ENCODE measurements at places on chromosomes 12 and 14.

DNA sequence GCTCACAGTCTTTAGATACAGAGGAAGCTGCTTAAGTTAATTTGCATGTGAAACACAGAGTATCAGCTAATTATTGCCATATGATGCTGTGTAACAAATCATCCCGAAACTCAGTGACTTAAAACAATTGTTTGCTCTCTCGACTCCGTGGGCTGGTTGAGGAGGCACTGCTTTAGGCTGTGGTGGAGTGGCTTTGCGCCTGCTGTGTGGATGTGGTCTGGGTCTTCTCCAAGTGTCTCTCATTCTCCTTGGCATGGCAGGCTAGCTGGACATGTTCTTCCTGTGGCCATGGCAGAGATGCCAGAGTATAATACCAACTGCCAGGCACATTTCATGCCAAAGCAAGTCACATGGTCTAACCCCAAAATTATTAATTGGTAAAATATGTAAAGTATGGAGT, 40.9 kb downstream of the PELI2 start:
- no peak for DNase-seq

DNA sequence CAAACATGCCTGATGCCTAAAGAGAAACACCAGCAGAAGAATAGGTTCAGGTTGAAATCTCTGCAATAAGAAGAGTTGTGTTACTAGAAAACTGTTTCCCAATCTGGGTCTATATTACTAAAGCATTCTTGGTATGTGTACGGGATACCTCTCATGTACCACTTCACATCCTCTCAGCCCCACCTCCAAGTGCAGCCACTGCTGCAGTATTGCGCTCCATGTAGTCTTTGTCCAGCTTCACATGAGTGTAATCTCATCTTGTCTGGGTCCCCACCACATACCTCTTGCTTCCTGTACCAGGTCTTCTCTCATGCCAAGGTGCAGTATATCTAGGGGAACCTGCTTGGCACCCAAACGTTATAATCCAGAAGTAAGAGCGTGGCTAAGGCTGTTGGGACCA, 187.5 kb upstream of the EEA1 start:
- no peak for DNase-seq

DNA sequence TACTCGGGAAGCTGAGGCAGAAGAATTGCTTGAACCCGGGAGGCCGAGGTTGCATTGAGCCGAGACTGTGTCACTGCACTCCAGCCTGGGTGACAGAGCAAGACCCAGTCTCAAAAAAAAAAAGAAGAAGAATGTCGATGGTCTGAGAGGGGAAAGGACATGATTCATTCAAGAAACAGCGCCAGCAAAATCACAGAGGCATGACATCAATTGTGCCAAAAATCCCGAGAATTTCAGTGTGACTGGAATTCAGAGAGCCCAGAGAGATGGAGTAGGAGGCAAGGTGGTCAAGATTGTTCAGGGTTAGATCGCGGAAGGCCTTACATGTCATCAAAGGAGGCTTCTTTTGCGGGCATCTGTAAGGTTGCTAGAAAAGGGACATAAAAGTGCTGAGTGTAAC, 483.3 kb downstream of the VRK1 start:
- DNase-seq: no peak

DNA sequence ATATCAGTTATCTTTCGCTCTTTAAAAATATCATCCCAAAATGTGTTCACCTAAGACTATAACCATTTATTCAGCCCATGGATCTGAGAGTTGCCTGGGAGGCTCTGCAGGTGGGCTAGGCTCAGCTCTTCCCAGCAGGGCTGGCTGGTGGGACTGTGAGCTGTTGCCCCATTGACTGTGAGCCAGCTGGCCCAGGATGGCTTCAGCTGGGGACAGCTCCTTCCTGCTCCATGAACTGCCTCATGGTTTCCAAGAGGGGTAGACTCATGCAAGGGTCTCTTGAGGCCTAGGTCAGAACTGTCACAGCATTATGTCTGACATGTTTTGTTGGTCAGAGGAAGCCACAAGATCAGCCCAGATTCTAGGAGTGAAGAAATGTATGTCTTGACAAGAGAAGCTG, 114.1 kb upstream of the E2F7 start:
- DNase-seq: no peak

DNA sequence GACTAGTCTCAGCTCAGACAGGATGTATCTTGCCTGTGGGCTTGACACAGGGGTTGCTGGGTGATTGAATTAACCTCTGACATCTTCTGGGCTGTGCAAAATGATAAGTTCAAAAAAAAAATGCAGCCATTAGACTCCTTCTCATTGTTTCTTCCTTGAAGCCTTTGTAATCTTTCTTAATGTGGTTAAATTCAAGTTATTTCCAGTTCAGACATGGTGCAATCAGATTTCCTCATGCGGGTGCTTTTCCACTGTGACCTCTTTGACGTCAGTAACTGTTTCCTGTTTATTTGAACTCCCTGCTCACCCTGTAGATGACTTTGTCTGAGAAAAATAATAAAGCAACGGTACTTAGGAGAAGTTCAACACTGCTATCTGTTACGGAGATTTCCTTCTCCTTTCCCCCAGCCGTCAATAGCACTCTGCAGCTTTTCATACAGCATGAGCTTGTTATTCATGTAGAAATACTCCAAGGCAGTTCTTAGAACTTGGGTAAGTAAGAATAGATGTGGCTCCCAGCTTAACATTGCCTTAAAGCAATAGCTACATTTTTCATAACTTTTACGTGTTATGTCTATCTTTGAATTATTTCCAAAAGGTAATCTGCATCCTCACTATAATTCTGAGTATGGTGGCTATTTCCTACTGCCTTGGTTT, 155.5 kb downstream of the PRKCH start:
- DNase-seq: peak; percentile 65

GRCh38 chr14:101072531-101072930, 169.0 kb upstream of the RTL1 start:
- DNase-seq: no peak

GRCh38 chr12:118645219-118645618, 268.9 kb downstream of the SUDS3 start:
- DNase-seq: no peak

Measured in stimulated activated CD8-positive, alpha-beta memory T cell treated with anti-CD3 and anti-CD28 coated beads, Interleukin-7, amount 100 ng/mL, for 4 hours (primary cell).